ENCODE measurements at places on chromosomes 3 and 15.

GRCh38 chr15:30924353-30924752 lies 20.6 kb downstream of the FAN1 start:
- DNase-seq: no peak

GRCh38 chr3:117602058-117602644 lies 892.6 kb downstream of the TUSC7 start:
- DNase-seq: no peak

- no peak for DNase-seq
These were observed 4.4 kb upstream of the BAHD1 start for GRCh38 chr15:40436116-40436891.

- DNase-seq: no peak
These were observed 39.8 kb upstream of the IREB2 start for GRCh38 chr15:78398076-78398825.

DNA sequence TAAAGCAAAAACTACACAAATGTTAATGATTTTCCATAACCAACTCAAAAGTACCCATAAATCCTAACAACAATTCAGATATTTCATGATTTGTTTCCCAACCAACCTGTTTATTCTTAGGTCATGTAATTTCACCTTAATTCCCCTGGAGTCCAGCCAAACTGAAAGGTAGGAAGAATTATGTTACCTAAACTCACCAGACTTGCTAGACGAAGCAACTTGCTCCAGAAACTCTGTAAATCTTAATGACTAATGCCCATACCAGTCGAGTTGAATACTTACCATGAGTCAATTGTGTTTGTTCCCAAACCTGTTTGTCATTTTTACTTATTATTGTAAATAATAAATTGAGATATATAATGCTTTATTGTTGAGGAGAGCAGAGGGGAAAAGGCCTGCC lies 1030.0 kb downstream of the TBL1XR1 start:
- no peak for DNase-seq

GRCh38 chr15:80721476-80721875 lies 26.4 kb downstream of the ABHD17C start:
- DNase-seq: no peak

GRCh38 chr15:56877255-56877970 lies 41.0 kb upstream of the TCF12 start:
- no peak for DNase-seq

GRCh38 chr15:56678571-56678970 lies 54.7 kb downstream of the ZNF280D start:
- no peak for DNase-seq

GRCh38 chr15:83959477-83959876 lies 276.1 kb upstream of the GOLGA6L4 start:
- DNase-seq: no peak

DNA sequence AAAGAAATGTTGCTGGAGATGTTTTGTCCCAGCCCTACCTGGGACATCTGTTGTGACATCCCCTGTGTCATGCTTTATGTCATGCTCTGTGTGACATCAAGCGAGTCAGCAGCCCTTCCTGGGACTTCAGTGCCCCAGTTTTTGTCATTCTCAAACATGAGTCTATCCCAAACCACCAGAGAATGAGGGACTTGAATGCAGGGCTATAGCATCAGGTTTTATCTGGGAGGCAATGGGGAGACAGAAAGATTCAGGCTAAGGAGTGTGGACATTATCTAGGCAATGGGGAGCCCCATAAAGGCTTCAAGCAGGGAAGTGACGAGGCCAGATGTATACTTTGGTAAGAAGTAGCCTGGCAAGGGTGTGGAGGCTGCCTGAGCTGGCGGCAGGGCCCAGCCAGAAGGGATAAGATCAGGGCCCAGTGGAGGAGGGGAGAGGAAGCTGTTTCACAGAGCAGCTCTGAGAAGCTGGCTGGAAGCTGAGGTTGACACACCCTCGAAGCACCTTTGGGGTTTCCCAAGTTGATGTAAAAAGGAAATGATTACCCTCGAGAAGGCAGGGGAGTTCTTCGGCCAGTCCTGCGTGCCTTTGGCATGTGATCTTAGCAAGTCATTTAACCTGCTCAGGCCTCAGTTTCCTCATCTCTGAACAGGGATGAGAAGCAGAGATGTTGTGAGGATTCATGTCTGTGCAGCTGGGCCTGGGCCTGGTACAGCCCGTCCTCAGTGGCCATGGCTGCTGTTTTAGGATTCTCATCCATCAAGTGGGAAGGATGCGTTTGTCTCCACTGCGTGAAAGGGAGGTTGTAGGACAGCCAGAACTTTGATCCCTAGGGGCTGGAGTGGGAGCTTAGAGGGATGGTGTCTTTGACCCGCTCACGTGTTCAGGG lies 34.3 kb downstream of the IRAK2 start:
- no peak for DNase-seq

Measured in NCI-H1092 (cell line).